HuH-7.5 (cell line): ENCODE measurements at places on chromosomes 4 and X.

DNA sequence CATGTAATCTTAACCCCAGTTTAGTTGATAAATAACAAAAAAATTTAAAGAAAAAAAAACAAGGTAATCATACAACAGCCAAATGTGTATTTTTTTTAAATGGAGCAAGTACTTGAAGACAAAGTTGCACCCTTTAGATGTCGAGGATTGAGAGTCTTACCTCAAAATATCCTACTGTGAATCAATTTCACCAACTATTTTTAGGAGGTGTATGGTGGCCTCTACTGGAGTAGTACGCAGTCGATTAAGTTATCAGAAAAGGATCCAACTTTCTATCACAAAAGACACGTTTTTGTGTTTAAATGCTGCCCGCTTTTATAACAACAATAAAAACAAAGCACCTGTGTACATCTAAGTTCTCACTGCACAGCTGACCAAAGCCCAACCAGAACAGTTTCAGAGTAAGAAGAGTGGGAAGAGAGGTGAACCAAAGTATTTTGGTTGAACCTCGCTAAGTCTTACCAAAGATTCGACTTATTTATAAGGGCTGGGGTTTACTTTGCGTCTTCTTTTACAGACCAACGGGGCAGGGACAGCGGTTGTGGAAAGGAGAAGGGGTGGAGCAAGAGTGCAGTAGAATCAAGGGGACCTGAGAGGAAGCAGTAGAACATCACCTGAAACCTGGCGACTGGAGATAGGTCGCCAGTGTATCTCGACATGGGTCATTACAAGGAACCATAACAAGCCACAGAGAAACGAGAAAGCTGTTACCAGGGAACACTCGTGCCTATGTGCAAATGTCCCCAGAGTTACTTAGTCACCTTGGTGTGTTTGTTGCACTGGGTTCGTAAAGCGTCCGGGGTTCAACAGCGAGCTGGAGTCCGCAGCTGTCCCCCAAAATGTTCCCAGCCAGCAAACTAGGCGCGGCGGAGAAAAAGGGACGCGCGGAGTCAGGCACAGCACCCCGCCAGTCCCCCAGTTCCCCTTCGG is 1.1 kb downstream of the RPS6KA6 start:
- DNase-seq, result no peak

- DNase-seq, result no peak
Measured at GRCh38 chrX:154349979-154350378, 24.5 kb downstream of the FLNA start.

GRCh38 chr4:158760866-158761265 is 8.0 kb upstream of the FNIP2 start:
- DNase-seq, result no peak

GRCh38 chr4:108405586-108405985 is 214.8 kb upstream of the RPL34 start:
- no peak for DNase-seq

- DNase-seq, result no peak
Measured at GRCh38 chr4:15078682-15079642, 76.7 kb downstream of the CPEB2 start.

GRCh38 chr4:72569719-72570235 is 756 bp upstream of the ADAMTS3 start:
- no peak for DNase-seq

- no peak for DNase-seq
Measured at GRCh38 chr4:6576932-6577331, 1.9 kb downstream of the MAN2B2 start.

DNA sequence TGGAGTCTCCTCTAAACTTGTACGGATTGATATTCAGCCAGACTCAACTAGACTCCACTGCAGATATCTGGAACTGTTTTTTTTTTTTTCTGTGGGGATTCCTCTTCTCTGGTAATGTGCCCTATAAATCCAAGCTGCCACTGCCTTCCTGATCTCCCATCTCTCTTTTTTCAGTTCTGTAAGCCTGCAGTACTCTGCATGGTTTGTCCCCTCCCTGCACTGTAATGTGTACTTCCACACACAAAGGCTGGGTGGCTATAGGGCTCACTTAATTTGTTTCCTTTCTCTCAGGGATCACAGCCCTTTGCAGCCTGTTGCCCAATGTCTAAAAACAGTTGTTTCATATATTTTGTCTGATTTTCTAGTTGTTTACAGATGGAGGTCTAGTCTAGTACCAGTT is 84.7 kb upstream of the RPA4 start:
- no peak for DNase-seq

GRCh38 chrX:30340753-30341152 is 31.6 kb upstream of the NR0B1 start:
- no peak for DNase-seq

DNA sequence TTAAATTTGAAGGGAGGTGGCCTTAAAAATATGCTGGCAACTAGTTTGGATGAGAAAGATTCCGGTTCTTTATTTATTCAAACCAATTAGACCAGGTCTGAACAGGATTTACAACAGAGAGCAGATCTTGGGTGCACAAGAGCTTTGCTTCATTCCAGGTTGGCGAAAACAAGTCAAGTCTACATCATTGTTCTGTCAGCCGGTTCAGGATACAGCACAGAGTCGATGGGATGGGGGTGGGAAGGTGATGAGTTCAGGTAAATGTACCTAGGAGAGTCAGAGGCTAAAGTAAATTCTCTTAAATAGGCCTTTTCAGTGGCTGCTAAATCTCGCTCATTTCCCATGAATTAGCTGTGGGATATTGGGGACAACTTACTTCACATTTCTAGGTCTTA is 882 bp upstream of the STIM2 start:
- DNase-seq, result no peak

- no peak for DNase-seq
Measured at GRCh38 chr4:146142768-146143167, 32.8 kb upstream of the LSM6 start.

DNA sequence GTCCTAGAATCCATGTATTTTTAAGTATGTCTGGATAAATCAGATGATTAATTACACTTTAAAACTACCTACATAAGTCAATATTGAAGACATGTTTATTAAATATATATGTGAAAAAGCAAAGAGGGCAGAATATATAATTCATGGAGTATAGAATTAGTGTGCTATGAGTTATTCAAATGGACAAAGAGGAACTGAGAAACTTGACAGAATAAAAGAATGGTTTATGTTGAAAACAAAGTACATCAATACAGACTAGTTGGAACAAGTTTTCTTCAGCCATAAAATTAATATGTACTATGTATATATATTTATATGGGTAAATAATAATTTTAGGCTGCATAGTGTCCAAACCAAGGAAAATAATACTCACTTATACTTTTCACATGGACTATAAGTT is 173.5 kb downstream of the NPFFR2 start:
- DNase-seq, result no peak

- DNase-seq, result no peak
Measured at GRCh38 chr4:129362691-129363274, 266.8 kb downstream of the C4orf33 start.

DNA sequence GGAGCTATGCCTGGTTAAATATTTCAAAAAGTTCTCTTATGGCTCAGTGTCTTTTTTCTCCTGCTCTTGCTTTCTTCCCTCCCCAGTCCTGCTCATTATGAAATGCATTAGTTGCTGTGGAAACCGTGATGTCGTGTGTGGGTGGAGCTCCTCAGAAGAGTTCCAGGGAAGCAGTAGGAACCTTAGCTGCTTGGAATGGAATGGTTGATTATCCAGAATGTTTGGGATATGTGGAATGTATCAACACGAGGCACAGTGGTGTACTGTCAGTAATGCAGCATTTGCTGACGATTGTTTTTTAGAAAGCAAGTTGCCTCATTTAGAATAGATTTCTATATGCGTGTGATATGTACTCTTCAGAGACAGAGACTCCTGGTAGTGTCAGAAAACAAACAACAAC is 333.2 kb downstream of the ARHGAP10 start:
- no peak for DNase-seq

GRCh38 chr4:3111461-3111860 is 37.0 kb downstream of the HTT start:
- no peak for DNase-seq

DNA sequence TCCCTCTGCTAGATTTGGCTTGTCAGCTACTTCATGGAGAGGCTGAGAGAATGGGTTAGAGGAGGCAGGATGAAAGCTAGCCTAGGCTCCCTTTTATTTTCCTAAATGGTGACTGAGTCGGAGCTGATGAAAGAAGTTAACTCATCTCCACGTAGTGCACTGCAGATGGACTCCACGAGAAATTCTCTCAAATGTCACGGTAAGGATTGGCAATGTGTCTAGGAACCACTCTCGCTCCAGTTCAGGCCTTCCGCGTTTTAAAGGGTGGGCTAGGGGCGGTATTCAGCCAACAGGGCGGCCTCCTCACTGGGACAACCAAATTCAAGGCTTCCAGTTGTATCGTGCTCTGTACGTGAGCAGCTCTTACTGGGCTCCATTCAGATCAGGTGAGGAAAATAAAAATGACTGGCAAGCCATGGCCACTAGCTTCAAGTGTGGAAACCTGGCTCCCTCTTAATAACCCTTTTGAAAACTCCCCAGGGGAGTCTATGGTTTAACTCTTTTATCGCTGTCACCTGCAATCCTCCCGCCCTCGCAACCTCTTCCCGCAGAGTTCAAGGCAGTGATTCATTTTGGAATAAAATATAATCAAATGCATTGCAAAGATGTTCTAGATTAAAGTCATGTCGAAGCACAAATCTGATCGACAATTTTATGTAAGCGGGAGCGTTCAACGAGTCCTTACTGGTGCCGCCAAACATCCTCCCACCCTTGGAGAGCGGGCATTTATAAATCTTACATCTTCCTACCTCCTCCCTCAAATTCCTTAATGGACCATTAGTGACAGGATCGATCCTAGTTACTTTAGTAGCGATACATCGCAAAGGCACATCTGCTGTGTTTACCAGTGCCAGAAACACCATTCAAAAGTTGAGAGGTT is 1.2 kb downstream of the SPOCK3 start:
- DNase-seq, result no peak

GRCh38 chr4:1868293-1868692 is 2.9 kb upstream of the NSD2 start:
- peak; percentile 57 for DNase-seq

GRCh38 chr4:121168446-121169281 is 4.5 kb upstream of the TNIP3 start:
- DNase-seq, result no peak

DNA sequence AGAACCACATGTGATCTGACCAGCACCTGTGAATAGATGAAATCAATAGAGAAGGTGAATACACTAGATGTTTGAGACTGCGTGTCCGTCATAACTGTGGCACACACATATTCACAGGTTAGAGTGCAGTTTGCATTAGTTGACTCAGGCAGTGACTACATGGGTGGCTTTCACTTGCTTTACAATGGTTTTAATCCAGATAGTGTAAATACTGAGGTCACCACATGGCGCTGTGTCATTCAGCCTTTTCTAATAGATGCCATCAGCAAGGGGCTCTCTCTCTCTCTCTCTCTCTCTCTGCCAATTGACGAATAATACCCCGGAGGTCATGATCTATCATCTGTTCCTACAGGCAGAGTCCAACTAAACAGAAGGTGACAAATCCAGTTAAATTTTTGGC is 30.7 kb upstream of the FGF13 start:
- DNase-seq, result no peak

- no peak for DNase-seq
Measured at GRCh38 chr4:56752985-56753384, 68.5 kb downstream of the SPINK2 start.
